ENCODE measurements at places on chromosomes 5 and 9.

DNA sequence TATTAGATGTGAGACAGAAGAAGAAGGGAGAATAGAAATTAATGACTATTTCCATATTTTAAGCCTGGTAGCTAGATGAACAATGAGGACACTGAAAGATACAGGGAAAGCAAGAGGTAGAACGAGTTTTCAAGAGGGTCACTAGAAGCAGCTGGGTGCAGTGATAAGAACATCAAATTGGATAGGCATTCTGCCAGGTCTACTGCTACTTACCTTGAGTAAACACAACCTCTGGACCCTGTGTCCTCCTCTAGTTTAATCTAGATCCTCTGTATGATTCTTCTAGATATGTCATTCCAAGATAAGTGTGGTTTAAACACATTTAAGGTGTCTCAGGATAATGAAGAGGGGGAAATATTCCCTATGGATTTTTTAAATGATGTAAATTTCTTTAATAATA, 31.2 kb downstream of the OTP start:
- DNase-seq: no peak

DNA sequence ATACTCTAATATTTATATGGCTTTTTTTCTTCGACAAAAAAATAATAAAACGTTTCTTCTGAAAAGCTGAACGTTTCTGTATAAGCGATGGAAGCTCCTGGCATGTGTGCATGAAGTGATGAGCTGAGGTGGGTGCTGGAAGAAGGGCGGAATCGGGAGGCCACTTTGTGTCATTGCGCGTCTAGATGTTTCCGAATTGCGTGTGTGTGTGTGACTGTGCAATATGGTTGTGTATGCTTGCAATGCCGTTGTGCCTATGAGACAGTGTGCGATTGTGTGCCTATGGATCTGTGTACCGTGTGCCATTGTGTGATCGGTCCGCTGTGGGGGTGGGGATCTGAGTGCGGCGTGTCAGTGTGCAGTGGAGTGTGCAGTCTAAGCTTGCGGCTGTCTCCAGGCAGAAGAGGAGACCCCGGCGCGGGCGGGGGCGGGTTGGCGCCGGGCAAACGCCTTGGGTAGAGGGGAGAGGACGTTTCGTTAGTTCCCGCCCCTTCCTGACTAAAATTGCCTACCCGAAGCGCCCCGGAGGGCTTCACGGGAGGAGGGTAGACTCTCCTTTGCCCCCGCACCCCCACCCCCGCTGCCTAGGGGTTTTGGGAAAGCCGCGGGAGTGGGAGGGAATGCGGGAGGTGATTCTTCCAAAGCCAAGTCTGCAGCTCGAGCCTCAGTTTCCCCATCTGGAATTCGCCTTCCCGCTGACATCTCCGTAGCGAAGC, 24.2 kb downstream of the PCDHGC5 start:
- no peak for DNase-seq

- DNase-seq: no peak
These were observed 55.0 kb upstream of the MARCHF11 start for GRCh38 chr5:16234598-16234997.

GRCh38 chr9:119500072-119500771, 131.0 kb upstream of the BRINP1 start:
- no peak for DNase-seq

- DNase-seq: no peak
These were observed 41.5 kb upstream of the STARD4 start for GRCh38 chr5:111553868-111554267.

GRCh38 chr5:101539315-101539714, 636.2 kb upstream of the ST8SIA4 start:
- DNase-seq: no peak

DNA sequence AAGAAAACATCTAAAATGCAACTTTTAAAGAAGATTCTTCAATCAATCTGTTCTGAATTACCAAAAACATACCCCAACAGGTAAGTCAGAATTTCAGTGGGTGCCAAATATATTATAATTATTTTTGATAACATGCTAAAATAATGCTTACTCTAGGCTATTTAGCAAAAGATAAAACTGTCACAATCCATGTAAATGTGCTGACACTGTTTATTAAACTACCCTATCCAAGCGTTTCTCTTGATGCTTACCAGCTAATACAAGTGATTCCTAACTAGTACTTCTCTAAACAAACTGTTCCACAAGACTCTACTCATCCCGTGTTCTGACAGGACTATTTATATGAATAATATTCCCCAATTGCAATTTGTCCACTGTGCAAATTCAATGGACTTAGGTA, 236.7 kb downstream of the BNC2 start:
- no peak for DNase-seq

GRCh38 chr5:38447786-38448185, 108.7 kb downstream of the LIFR start:
- DNase-seq: no peak

GRCh38 chr5:31726952-31727351, 88.0 kb downstream of the PDZD2 start:
- DNase-seq: no peak

- DNase-seq: no peak
These were observed 407.1 kb upstream of the PAPPA start for GRCh38 chr9:115746496-115746895.

DNA sequence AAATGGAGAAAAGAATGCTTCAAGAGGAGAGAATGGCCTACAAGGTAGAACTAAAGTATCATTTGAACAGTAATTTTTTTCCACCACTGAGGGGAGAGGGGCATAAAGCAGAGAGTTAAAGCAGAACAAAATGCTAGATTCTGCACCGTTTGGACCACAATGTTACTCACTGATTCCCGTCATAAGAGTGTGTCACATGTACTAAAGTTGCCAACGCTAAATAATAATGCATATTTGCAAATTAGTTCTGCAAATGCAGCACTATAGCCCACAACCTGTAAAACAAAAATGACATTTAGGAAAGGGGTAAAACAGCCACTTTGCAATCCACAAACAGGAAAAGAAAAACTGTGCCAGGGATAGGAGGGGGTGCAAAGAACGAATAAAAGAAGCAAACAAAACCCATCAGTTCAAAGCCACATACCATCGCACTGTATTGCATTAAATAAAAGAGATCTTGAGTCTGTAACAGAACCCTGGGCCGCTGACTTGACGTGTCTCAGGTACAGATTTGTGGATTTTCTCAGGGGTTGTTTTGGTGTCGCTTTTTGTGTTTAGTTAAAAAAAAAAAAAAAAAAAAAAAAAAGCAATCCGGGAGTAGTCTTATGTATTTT, 7.7 kb upstream of the NFIB start:
- no peak for DNase-seq

GRCh38 chr5:65411356-65411755, 70.4 kb downstream of the ADAMTS6 start:
- DNase-seq: no peak

GRCh38 chr5:10975945-10976344, 214.9 kb upstream of the DAP start:
- no peak for DNase-seq

DNA sequence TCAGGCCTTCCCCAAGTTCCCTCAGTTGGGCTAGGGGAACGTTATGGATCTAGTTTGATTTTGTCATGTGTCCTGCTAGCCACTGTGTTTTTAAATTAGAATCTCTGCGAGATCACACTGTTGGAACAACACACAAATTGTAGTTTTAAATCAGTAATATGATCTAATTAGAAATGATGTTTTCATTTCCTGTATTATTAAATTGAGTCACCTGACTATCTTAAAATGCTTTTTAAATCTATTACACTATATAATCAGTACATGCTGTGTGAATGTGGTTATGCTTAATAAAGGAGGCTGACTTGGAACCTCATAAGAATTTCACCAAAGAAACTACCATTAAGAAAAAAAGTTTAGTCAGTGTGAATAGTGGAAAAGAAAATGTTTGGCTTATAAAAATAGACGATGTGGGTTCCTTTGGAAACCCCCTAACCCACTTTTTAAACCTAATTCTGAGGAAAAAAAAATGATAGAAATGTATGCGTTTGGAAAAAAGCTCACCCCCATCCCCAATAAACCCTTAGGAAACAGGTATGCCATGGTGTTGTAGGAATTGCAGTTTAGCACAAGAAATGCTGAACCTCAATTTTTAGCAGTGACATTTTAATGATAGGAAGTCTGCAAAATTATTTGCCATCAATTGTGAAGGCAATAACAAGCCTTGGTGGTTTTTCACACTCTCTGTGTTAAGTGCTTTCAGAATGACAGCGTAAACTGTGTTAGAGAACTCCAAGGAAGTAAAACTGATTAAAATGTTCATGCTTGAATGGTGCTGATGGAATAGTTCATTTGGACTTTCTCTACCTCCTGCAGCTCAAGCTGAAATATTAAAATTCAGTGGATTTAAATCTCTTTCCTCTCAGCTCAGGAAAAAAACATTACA, 59.0 kb downstream of the TLE4 start:
- no peak for DNase-seq

GRCh38 chr9:130090915-130091314, 37.2 kb downstream of the GPR107 start:
- no peak for DNase-seq

DNA sequence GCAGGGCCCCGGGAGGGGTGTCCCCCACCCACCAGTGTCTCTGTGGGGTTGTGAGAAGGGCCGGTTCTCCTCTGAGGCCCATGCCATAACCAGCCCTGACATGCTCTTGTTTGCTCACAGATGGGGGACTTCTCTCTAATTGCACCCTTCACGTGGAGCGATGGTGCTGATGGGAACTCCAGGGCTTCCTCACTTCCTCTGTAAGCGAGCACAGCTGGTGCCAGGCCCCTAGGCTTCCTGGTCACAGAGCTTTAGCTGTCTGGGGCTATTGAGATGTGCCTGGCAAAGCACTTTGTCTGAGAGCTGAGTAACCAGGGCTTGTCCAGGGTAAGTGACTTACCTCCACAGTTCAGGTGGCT, 36.4 kb downstream of the PHF2 start:
- no peak for DNase-seq

DNA sequence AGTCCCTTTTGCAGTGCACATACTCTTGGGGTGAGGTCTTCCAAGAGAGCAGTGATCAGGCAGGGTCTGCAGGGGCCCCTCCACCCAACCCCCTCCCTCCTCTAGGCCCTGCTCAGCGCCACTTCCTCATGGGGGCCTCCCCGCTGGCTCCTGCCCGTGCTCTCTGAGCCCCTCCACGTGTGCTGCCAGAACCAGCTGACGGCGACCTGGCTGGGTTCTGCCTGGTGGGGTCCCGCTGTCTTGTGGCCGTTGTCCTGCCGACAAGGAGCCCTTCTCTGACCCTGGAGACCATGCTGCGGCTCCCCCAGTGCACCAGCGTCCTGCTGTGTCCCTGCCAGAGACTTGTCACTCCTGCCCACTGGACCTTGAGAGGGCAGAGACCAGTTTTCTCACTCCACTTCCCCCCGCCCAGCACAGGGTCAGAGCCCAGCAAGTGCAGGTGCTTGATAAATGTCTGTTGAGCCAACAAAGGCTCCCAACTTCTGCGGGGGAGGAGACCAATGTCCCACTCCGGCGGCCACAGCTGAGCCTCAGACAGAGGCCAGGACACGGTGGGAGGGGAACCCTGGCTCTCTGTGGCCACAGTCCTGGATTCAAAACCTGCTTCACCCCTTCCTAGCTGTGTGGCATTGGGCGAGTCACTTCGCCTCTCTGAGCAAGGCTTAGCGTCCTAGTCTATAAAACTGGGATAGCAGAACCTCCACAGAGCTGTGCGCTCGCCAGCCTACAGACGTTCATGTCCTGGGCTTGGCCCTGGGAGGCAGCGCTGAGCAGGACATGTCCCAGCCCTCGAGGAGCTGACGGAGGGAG, 24.8 kb downstream of the SARDH start:
- no peak for DNase-seq

DNA sequence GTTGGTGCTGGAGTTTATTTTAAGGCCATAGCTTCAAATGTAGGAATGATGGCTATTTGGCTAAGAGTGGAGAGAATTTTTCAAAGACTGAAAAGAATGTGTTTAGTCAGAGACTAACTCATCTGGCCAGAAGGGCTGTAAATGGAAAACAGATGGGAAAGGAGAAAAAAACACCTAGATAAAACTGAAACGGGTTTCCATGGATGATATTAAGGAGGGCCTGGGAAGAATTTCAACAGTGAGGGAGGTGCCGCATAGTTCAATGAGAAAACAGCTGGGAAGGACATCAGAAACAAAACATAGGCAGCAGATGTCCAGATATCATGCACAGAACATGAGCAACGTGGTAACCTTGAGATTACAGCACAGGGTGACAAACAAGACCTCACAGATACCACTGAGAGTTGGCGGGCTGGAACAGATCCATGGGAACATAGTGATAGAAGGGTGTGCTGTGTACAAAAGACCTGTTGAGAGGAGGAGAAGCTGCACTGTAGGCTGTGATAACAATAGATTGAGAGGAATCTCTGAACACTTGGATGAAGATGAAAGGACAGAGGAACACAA, 31.2 kb upstream of the RAD23B start:
- no peak for DNase-seq

DNA sequence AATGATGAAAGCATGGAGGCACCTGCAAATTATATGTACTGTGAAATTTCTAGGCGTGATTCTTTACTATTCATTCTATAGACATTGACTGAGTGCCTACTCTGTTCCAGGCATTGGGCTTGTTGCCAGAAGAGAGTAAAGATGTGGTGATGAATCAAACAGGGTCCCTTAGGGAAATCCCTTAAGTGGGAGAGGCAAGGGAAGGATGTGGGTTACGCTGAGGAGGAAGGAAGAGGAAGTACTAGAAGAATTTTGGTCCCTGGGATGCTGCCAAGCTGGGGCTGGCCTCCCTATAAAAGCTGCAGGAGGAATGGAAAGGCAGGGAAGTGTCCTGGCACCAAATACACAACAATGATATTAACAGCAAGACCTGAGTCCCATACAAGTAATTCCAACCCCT, 76.7 kb upstream of the SPOCK1 start:
- DNase-seq: no peak

DNA sequence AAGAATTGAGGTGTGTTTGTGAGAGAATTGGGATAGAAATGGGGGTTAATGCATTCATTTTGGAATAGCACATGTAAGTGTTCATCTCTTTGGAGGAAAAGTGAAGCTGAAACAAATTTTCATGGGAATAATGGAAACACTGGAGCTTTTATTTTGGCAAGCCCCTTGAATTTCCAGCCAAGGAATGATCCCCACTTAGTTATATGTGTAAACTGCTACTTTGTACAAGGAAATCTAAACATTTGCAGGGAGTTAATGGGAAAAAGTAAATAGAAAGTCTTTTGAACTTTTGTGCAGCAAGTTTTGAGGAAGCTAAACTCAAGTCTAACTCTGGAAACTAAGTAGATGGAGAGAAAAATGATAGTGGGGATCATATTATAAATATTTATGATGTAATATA, 44.1 kb downstream of the CAMK4 start:
- DNase-seq: no peak

Measured in stimulated activated CD4-positive, alpha-beta T cell treated with anti-CD3 and anti-CD28 coated beads, Interleukin-12 subunit alpha, Interleukin-12 subunit beta, amount 100 ng/mL, for 24 hours (primary cell).